ENCODE measurements at places on chromosomes 7 and 10.

GRCh38 chr7:38760226-38760625 lies 129.1 kb upstream of the AMPH start:
- DNase-seq, result no peak

GRCh38 chr10:115854740-115855435 lies 418.1 kb downstream of the GFRA1 start:
- no peak for DNase-seq

DNA sequence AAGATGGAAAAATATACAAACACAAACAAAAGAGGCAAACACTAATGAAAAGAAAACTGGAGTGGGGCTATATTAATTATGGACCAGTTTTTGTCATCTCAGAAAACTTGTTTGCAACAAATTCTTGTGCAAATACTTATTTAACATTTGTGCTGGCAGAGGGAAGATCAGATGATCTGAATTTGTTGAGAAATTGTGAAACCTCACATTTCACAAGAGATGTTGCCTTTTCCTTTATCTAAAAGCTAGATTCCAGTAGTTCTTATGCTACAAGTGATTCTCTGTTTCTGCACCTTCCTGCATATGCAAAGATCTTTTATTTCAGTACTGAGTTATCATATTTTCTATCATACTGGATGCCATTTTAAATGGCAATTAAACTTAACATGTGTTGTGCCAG lies 320.7 kb downstream of the SUGCT start:
- DNase-seq, result no peak

GRCh38 chr7:34900891-34901513 lies 136.3 kb downstream of the DPY19L1 start:
- peak; percentile 10 for DNase-seq

- no peak for DNase-seq
These were observed 68.1 kb upstream of the ADCY1 start for GRCh38 chr7:45506059-45506458.

DNA sequence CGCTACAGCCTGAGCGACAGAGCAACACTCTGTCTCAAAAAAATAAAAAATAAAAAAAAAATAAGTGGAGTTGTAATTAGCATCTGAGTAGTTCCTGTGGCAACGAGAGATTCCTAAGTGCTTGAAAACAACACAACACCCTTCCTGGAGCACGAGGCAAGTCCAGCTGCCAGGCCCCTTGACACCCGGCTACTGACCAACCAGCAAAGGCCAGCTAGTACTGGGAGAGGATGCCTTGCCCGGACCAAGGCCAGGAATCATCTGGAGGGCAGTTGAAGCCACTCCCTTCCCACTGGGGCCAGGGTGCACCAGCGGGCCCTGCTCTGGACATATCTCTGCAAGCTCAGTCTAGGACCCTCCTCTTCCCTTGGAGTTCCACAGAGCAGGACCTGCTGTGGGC lies 536 bp downstream of the C10orf105 start:
- no peak for DNase-seq

- DNase-seq, result peak; percentile 11
These were observed 94.9 kb upstream of the PRSS1 start for GRCh38 chr7:142654398-142654797.

DNA sequence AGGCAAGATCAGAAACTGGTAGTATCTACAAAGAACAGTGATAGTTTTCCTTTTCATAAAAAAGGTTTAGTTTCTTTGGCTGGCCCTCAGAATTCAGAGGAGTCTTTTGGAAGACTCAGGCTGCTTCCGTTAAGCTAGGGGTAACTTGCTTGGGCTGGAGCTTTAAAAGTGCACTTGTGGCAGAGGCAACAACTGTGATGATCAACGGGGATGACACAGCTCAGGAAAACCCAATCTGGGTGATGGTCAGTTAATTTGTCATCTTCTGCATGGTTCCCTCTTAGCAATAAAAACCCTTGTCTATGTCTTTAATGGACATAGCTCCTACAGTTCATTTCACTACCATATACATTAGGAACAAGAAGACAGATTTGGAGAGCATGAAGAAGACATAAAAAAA lies 46.7 kb downstream of the SGMS1 start:
- DNase-seq, result no peak

DNA sequence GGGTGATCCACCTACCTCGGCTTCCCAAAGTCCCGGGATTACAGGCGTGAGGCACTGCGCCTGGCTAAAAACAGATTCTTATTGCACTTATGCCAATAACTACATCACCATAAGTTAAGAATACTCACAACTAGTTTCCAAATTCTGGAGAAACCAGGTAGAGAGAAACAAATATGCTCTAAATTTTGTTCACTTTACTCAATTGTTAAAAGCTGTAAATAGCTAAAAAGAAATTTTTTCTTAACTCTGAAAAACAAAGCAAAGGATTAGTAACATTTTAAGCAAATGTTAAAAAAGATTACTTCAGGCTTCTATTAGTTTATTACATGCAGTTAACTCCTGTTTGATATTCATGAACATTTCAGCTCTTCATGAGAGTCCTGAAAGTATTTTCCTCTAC lies 28.3 kb upstream of the ZMIZ2 start:
- no peak for DNase-seq

GRCh38 chr7:74206589-74207120 lies 3.2 kb upstream of the LAT2 start:
- DNase-seq, result peak; percentile 73

Measured in CD4-positive, alpha-beta T cell treated with Interleukin-21 for 1 hour (primary cell).